ENCODE measurements at places on chromosomes 5 and 9. TPM values are rescaled to one million over a fixed set of nuclear protein-coding genes. Genes with fewer than 3 reads are reported as not detected.

LRRC14B gene
- total RNA-seq: not detected

CCDC171 gene
- 0.68 TPM for total RNA-seq

DMRT3 gene
- total RNA-seq: not detected

SEMA6A gene
- total RNA-seq: 0.12 TPM

NME5 gene
- 0.29 TPM for total RNA-seq

TMEM171 gene
- total RNA-seq: 11.9 TPM

TRIM7 gene
- total RNA-seq: 16.1 TPM

EDIL3 gene
- total RNA-seq: 45.8 TPM

ZDHHC11B gene
- not detected for total RNA-seq

SLC46A2 gene
- total RNA-seq: not detected

STC2 gene
- 68.5 TPM for total RNA-seq

LCN10 gene
- 0.10 TPM for total RNA-seq

PCDH1 gene
- total RNA-seq: 2.2 TPM

NUTM2G gene
- total RNA-seq: not detected

CLK4 gene
- 13.9 TPM for total RNA-seq

CD274 gene
- 4.9 TPM for total RNA-seq

CARD6 gene
- total RNA-seq: 2.5 TPM

GRAMD2B gene
- 26.0 TPM for total RNA-seq

YIPF5 gene
- 53.9 TPM for total RNA-seq

QRFP gene
- not detected for total RNA-seq

OMD gene
- total RNA-seq: not detected

MSANTD3 gene
- total RNA-seq: 70.5 TPM

SOHLH1 gene
- total RNA-seq: not detected

HSD17B3 gene
- not detected for total RNA-seq

TAF1L gene
- total RNA-seq: not detected

ST8SIA4 gene
- 0.39 TPM for total RNA-seq

HACD4 gene
- 0.24 TPM for total RNA-seq

SPRY4 gene
- 23.7 TPM for total RNA-seq

HAVCR2 gene
- 2.0 TPM for total RNA-seq

HAND1 gene
- not detected for total RNA-seq

SLCO6A1 gene
- total RNA-seq: 0.60 TPM

SLCO4C1 gene
- under 0.01 TPM for total RNA-seq

TICAM2 gene
- total RNA-seq: 6.4 TPM

SLC27A6 gene
- total RNA-seq: not detected

ADAMTSL2 gene
- total RNA-seq: 9.7 TPM

DRD1 gene
- total RNA-seq: not detected

KCTD16 gene
- total RNA-seq: 0.12 TPM

SNX18 gene
- total RNA-seq: 13.7 TPM

GABRA6 gene
- not detected for total RNA-seq

PTGDS gene
- 0.24 TPM for total RNA-seq

TXNDC8 gene
- not detected for total RNA-seq

SHISAL2B gene
- total RNA-seq: not detected

LCN15 gene
- total RNA-seq: not detected

ENTREP1 gene
- total RNA-seq: not detected

Measured in RPMI7951 (cell line).